Colonic mucosa (tissue), 4 donors: ENCODE measurements at places on chromosomes 2 and 18. TPM values are rescaled to one million over a fixed set of nuclear protein-coding genes. Genes with fewer than 3 reads are reported as not detected.

SEPTIN10 gene
- total RNA-seq = 69.8 TPM

PTPRN gene
- 1.9 TPM for total RNA-seq

EML6 gene
- total RNA-seq = 2.1 TPM

SRD5A2 gene
- not detected for total RNA-seq

MRPL44 gene
- total RNA-seq = 40.8 TPM

POTEE gene
- 0.11 TPM for total RNA-seq

NDC80 gene
- 6.8 TPM for total RNA-seq

CFC1 gene
- 0.44 TPM for total RNA-seq

HTR2B gene
- total RNA-seq = not detected

DES gene
- total RNA-seq = 917 TPM

MTLN gene
- 46.4 TPM for total RNA-seq

C2orf78 gene
- total RNA-seq = not detected

HK2 gene
- 396 TPM for total RNA-seq

FABP1 gene
- total RNA-seq = 2,822 TPM

RAB6C gene
- total RNA-seq = not detected

POTEI gene
- total RNA-seq = 0.10 TPM

COL4A3 gene
- total RNA-seq = 0.42 TPM

CNGA3 gene
- total RNA-seq = 0.35 TPM

LINC00305 gene
- total RNA-seq = not detected

FAM124B gene
- 0.42 TPM for total RNA-seq

TCF23 gene
- 0.05 TPM for total RNA-seq
